ENCODE measurements at places on chromosomes 7 and 10.

GRCh38 chr7:154503962-154504550 is 451.9 kb downstream of the DPP6 start:
- DNase-seq, result peak; percentile 28

- DNase-seq, result no peak
These were observed 592 bp upstream of the PIK3CG start for GRCh38 chr7:106864298-106865081.

GRCh38 chr10:3169271-3169670 is 3.3 kb downstream of the PITRM1 start:
- DNase-seq, result no peak

- DNase-seq, result peak; percentile 11
These were observed 456.2 kb downstream of the REEP3 start for GRCh38 chr10:63977329-63977923.

DNA sequence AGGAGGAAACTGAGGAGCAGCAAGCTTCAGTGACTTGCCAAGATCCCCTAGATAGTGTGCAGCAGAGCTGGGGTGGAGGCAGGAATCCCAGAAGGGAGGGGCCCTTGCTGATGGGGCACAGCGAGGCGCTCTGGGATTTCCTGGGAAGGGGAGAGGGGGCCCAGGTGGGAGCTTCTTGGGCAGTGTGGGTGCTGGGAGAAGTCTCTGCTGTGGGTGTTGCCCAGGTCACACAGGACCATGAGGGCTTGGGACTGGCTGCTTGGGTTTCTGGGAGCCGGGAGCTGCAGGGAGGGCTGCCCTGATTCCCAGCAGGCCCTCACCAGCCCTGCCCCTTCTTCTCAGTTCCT is 55.2 kb downstream of the TSPAN15 start:
- DNase-seq, result no peak

DNA sequence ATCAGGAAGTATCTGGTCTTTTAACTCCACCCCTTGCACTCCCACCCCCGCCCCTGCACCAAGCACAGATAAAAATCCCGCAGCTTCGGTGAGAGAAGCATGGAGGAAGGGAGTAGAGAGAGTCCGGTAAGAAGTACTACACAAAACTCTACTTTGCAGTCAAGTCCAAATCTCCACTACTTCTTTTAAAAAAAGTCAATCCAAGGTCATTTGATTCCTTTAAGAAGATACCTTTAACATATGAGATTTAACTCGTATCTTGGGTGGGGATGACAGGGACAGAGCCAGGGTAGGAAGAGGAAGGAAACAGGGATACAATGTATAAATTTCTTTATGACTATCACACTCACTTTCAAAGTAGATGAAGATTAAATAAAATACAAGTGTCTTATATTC is 132.1 kb downstream of the NRBF2 start:
- DNase-seq, result no peak

GRCh38 chr10:64379898-64380297 is 858.7 kb downstream of the REEP3 start:
- DNase-seq, result no peak

GRCh38 chr10:36717118-36717517 is 408.3 kb upstream of the ANKRD30A start:
- DNase-seq, result no peak

DNA sequence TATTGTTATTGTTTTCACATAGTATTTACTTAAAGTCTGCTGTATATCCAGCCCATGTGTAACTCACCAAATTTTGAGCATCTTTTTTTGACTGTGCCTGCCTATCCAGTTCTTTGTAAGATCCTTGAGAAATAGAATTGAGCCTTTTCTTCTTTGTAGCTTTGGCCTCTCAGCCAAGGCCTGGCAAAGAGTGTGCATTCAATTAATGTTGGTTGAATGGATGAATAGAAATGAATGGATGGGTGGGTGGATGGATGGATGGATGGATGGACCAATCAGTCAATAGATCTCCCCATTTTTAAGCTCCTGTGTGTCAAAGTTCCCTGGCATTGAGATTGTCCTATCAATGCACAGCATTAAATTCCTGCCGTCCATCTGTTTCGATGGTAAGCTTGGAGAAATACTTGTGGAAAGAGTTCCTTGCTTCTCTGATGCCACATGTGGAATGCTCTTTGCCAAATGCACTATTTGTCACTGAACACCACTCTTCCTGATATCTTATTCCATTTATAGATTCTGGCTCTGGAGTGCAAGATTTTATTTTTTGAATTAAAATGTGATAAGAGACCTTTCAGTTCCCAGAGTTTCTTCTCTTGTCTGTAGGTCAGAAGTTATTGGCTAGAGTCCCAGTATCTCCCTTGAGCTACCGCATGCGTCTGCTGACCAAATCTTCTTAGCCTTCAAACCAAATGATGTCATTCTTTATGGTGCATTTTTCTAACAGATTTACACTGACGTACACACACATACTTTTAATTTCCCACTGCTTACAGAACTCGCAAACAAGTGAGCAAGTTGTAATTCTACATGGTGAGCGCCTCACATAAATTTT is 20.7 kb upstream of the ADRB1 start:
- no peak for DNase-seq

GRCh38 chr7:106064771-106065574 is 47.1 kb downstream of the SYPL1 start:
- DNase-seq, result no peak

DNA sequence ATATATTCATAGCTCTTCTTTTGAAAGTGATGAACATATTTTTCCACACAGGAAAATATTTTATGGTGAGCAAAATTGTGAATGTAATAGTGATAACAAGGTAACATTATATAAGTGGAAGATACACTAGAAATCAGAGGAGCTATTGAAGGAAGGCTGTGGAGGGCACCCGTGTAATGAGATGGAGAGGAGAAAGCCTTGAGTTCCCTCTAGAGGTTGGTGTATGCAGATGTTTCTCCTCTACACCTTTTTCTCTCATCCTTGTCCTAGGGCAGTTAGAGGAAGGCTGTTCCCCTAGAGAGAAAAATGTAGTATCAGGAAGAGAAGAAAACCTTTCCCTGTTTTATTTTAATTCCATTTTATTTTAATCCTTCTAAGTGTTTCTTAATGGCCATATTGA is 54.6 kb upstream of the NRG3 start:
- no peak for DNase-seq

DNA sequence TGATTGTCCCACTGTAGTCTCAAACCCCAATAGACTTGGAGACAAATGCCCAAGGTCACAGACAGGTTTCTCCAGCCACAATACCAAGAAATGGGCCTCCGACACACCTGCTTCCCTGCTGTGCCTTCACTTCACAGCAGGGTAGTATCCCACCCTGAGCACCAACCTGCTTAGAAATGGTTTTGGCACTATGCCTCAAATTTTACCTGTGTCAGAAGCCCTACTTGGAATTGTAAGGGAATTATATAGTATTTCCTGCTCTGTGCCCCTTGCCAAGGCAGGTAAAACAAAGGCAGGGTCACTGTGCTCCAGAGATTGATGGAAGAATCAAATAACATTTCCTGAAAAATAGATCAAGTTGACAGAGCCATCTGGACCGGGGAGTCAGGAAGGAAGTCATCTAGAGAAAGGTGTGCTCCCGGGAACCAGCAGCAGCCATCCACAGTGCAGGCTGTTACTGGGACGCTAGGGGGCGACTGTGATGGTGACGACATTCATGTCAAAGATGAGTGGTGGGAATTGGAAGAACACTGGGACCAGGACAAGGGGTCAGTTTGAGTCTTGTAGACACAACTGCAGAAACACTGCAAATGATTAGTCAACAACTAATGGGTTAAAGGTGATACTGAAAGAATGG is 117.8 kb upstream of the AKR1E2 start:
- no peak for DNase-seq

GRCh38 chr7:112212571-112212970 is 6.1 kb downstream of the ZNF277 start:
- DNase-seq, result no peak

GRCh38 chr7:1210321-1210978 is 22.2 kb upstream of the UNCX start:
- peak; percentile 21 for DNase-seq

GRCh38 chr7:1349351-1349761 is 109.9 kb downstream of the MICALL2 start:
- no peak for DNase-seq

- DNase-seq, result no peak
These were observed 25.5 kb downstream of the RNLS start for GRCh38 chr10:88557658-88558057.

DNA sequence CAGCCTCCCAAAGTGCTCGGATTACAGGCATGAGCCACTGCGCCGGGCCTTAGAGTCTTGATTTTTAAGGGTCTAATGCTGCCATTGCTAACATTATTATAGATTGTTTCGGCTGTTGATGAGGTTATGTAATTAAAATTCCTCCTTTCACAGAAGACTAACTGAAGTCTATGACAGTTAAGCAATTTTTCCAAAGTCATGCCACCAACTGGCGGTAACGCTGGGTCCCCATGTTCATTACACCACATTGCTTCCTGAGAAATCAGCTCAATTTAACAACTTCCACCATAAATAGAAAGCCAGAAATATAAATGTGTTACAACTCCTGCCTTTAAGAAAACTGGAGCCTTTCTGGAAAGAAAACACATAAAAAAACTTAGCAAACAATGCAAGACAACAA is 3.5 kb downstream of the ERLIN1 start:
- DNase-seq, result no peak

GRCh38 chr7:120998996-120999565 is 10.6 kb downstream of the CPED1 start:
- DNase-seq, result no peak

DNA sequence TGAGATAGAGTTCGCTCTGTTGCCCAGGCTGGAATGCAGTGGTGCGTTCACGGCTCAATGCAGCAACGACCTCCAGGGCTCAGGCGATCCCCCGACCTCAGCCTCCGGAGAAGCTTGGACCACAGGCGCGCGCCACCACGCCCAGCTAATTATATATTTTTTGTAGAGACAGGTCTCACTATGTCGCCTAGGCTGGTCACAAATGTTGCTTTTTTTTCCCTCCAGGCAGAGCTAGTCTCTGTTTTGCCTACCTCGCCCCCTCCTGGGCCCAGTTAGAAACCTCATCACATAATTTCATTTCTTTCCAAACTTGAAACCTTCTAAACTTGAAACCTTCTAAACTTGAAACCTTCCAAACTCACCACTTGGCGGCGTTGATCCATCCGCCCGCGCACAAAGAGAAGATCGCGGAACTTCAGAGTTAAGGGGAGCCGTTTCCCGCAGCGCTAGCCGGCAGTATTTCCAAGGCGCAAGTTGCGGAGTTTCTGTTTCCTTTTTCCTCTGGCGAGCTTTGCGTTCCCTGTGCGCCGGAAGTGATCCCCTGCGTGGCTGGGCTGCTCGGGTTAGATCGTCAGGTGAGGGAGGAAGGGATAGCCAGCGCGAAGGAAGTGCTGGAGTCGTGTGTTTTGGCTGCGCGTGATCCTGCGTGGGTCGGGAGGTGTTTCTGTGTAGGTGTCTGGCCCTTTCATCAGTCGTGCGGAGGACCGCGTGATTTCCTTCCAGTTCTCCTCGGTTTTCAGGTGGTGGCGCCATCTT is at the start of gene SSBP1:
Gene SSBP1, plus strand, starts transcription at position 523 of the 756 bp plus-strand sequence. CDS start 809 bp downstream, outside the sequence.
- peak; percentile 93 for DNase-seq

- DNase-seq, result no peak
These were observed 118.1 kb downstream of the SRI start for GRCh38 chr7:88101769-88102168.

GRCh38 chr7:135553346-135553745 is 4.4 kb upstream of the NUP205 start:
- no peak for DNase-seq

DNA sequence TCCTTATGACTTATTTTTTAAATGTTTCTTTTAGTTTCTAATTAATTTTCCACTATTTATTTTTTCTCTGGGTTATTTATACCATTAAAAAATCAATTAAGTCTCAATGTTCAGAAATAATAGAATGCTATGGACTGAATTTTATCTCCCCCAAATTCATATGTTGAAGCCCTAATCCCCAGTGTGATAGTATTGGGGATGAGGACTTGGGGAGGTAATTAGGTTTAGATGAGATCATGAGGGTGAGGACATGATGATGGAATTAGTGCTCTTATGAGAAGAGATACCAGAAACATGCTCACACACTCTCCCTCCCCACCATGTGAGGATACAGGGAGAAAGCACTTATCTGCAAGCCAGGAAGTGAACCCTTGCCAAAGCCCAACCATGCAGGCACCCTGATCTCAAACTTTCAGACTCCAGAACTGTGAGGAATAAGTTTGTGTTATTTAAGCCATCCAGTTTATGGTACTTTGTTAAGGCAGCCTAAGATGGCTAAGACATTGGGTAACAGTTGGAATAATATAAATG is 202.6 kb downstream of the MDFIC start:
- DNase-seq, result no peak

- DNase-seq, result no peak
These were observed 22.4 kb upstream of the LRRC17 start for GRCh38 chr7:102890292-102890970.

DNA sequence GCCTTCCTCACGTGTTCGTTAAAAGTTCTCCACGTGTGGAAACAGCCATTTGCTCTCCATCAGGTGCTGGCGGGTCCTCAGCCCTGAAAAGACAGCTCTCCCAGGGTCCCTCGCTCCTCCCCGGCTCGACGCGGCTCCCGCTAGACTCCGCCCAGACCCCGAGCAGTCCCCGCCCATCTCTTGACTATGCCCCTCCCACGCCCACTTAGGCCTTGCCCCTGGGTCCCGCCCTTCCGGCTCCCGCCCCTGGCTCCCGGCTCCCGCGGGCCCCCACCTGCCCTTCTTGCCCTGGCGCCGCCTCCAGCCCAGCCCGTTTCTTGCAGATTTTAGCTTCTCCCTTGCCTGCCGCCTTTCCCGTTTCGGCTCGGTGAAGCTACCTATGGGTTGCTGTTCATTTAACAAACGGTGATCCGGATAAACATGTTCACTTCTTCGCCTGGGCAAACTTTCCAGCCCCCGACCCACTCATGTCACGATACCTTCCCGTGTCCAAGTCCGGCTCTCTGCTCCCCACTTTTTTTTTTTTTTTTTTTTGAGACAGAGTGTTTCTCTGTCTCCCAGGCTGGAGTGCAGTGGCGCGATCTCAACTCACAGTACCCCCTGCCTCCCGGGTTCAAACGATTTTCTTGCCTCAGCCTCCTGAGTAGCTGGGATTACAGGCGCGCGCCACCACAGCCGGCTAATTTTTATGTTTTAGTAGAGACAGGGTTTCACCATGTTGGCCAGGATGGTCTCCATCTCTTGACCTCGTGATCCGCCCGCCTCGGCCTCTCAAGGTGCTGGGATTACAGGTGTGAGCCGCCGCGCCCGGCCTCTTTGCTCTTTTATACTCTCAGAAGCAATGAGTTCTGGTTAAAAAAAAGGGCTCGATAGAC is 830 bp upstream of the ZNF438 start:
- DNase-seq, result peak; percentile 67

DNA sequence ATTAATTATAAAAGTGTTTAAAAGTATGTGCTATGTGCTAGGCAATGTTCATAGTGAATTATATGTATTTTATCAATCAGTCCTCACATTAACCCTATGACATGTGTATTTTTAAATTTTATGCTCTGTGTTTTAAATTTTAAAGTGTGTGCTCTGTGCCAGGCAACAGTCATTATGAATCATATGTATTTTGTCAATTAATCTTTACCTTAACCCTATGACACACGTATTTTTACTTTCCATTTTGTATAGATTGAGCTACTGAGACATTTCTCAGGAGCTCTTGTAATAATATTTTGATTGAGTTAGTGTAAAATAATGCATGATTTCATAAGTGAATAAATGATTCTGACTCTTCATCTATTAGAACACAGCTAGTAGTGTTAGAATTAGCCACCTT is 117.8 kb downstream of the THSD7A start:
- no peak for DNase-seq

- peak; percentile 43 for DNase-seq
These were observed 1.6 kb downstream of the FZD8 start for GRCh38 chr10:35640474-35640873.
